Activated CD8-positive, alpha-beta memory T cell treated with anti-CD3 and anti-CD28 coated beads, Interleukin-2, amount 10 ng/mL, durations not matched to agents 7 days and 5 days (primary cell): ENCODE measurements at places on chromosomes 2 and 18. TPM values are rescaled to one million over a fixed set of nuclear protein-coding genes. Genes with fewer than 3 reads are reported as not detected.

GRCh38 chr2:95277246-95277906 is 3.1 kb downstream of the PROM2 start:
- no peak for DNase-seq
- no peaks in the 10 kb centered on the region for H3K27me3 ChIP-seq
- no peaks in the 10 kb centered on the region for H3K4me1 ChIP-seq
- no peaks in the 10 kb centered on the region for H3K36me3 ChIP-seq
- H3K27ac ChIP-seq: no peak overlapping the region
- no peak overlapping the region for H3K4me3 ChIP-seq

GRCh38 chr18:11147371-11147951 is 1.9 kb downstream of the PIEZO2 start:
- H3K27ac ChIP-seq: no peak overlapping the region
- no peak for DNase-seq
- H3K36me3 ChIP-seq: no peaks in the 10 kb centered on the region

DNA sequence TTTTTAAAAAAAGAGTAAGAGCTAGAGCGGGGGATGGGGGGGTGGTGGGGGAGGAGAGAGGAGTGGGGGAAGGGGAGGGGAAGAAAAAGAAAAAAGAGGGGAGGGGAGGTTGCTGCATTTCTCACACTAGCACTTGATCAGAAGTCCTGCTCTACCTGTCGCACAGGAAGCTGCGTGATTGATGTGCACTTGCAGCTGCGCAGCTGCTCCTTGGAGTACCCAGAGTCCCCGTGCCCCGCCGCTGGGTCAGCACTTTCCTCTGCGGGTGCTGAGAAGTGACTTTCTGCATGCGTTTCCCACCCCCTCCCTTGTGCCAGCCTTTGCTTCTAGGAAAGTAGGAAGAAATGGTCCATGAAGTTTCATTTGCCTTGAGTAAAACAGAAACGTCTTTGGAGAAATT is 297.3 kb downstream of the ETAA1 start:
- no peaks in the 10 kb centered on the region for H3K36me3 ChIP-seq
- H3K4me1 ChIP-seq: no peaks in the 10 kb centered on the region

DNA sequence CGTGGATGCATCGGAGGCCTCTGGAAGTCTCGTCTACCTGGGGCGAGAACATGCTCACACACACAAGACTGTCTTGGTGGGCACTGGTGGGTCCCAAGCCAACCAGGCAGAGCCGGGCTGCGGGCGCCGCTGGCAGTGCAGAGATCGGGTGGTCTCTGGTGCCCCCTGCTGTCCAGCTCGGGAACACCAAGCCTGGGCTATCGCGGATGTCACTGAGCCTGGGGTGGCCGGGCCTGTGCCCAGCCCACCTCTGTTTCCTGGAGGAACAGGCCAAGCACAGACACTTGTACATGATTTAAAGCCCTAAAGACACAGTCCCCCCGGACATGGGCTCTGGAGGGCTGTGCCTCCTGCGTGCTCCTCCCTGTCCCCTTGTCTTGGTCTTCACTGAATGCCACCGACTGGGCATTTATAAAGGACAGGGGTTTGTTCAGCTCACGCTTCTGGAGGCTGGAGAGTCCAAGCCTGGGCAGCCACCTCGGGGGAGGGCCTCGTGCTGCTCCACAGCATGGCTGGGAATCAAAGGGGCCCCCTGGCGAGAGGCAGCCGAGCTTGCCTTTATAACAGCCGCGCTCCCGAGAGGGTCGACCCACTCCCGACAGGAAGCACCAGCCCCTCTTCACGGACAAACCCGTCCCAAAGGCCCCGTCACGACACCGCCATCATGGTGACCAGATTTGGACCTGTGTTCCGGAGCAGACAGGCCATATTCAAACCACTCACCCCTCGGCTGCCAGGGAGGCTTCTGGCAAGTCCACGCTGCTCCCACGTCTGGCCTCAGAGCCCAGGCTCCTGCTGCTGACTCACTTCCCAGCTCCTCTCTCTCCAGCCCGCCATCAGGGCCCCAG is 3.6 kb upstream of the OTOS start:
- no peak overlapping the region for H3K4me3 ChIP-seq
- H3K4me1 ChIP-seq: no peaks in the 10 kb centered on the region
- H3K27ac ChIP-seq: no peak overlapping the region
- peaks cover 5% of the 10 kb centered on the region for H3K27me3 ChIP-seq
- no peaks in the 10 kb centered on the region for H3K36me3 ChIP-seq

DNA sequence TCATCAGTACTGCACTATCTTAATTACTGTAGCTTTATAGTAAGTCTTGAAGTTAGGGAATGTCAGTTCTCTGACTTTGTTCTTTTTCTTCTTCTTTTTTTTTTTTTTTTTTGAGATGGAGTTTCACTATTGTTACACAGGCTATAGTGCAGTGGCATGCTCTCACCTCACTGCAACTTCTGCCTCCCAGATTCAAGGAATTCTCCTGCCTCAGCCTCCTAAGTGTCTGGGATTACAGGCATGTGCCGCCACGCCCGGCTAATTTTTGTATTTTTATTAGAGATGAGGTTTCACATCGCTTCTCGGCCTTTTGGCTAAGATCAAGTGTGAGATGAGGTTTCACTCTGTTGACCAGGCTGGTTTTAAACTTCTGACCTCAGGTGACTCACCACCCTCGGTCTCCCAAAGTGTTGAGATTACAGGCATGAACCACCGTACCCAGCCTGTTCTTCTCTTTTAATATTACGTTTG is 41.9 kb upstream of the TANC1 start:
- no peak overlapping the region for H3K27ac ChIP-seq
- DNase-seq: no peak
- no peak overlapping the region for H3K4me3 ChIP-seq
- H3K4me1 ChIP-seq: peaks cover 8% of the 10 kb centered on the region
- H3K36me3 ChIP-seq: no peaks in the 10 kb centered on the region

The RGPD3 gene
- not detected for total RNA-seq

The CD207 gene
- total RNA-seq: not detected

DNA sequence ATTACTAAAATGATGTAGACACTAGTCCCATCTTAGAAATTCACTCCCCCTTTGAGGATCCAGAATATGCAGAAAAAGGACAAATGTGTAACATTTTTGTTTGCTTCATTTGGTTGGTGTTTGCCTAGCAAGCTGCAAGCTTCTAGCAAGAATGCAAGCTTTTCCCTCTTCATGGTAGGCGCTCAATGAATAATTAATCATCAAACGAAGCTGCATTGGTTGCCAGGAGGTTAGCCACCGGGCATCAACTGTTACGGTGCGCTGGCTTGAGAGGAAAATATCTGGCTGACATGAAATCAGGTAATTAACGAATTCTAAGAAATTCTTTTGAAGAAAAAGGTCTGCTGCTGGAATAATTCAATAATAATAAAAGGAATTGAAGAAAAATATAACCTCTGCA is 341.0 kb upstream of the KYNU start:
- no peaks in the 10 kb centered on the region for H3K36me3 ChIP-seq
- DNase-seq: no peak
- H3K4me3 ChIP-seq: no peak overlapping the region
- no peaks in the 10 kb centered on the region for H3K4me1 ChIP-seq

DNA sequence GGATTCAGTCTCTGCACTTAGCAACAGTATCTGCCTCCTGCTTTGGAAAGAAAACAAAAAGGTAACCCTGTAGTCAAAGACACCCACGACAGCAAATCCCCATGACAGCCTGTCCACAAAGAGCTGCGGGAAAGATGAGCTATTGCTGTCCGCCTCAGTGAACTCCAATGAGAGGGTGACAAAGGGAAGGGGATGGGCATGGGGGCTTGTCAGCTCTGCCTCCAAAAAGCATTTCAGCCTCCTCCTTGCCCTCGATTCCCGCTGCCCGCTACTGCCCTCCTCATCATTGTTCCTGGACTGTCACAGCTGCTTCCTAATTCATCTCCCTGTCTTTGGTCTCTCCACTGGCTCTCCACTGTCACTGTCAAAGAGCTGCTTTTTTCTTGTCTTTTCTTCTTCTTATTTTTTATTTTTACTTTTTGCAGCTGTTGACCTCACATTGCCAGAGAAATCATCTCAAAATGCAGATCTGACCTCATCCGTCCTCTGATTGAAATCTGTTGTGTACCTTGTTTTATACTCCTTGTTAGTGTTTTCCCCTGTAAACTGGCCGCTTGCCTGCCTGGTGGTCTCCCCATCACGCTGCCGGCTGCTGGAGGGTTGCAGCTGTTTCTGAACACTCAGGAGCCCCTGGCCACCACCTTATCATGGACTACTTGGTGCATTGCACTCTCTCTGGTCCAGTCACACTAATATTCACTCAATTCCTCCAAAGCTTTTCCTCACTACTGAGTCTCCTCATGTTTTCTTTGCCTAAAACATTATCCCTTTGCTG is 7.9 kb upstream of the E2F6 start:
- DNase-seq: no peak
- H3K36me3 ChIP-seq: peaks cover 2% of the 10 kb centered on the region
- no peak overlapping the region for H3K27ac ChIP-seq
- H3K4me1 ChIP-seq: no peaks in the 10 kb centered on the region
- no peak overlapping the region for H3K4me3 ChIP-seq
- peaks cover 2% of the 10 kb centered on the region for H3K27me3 ChIP-seq

DNA sequence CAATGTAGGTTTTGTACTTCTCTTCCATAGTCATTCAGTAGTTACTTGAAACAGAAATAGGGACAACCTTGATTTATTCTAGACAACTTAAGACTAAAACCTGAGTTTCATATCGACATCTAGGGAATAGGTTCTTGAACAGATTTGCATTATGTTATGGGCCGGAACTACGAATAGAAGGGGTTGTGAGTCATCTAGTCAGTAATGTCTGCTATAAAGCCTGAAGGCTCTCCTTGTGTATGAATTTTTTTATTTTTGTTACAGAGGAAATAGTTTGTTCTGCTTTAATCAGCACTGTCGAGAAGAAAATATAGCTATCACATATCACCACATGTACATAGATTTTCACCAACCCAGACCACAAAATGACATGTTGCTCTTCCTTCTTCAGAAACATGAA is 17.3 kb upstream of the TRIM43 start:
- DNase-seq: no peak
- H3K4me3 ChIP-seq: no peak overlapping the region
- no peaks in the 10 kb centered on the region for H3K36me3 ChIP-seq
- H3K27me3 ChIP-seq: peaks cover 51% of the 10 kb centered on the region
- no peaks in the 10 kb centered on the region for H3K4me1 ChIP-seq
- no peak overlapping the region for H3K27ac ChIP-seq

DNA sequence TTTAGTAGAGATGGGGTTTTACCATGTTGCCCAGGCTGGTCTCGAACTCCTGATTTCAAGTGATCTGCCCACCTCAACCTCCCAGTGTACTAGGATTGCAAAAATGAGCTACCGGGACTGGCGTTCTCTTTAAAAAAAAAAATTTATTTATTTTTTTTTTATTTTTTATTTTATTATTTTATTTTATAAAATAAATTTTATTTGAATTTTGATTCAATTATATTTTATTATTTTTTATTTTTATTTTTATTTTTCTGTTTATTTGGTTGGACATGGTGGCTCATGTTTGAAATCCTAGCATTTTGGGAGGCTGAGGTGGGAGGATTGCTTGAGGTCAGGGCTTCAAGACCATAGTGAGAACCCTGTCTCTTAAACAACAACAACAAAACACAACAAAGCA is 32.5 kb downstream of the EEF1B2 start:
- H3K36me3 ChIP-seq: no peaks in the 10 kb centered on the region
- H3K27me3 ChIP-seq: peaks cover 37% of the 10 kb centered on the region
- no peak overlapping the region for H3K4me3 ChIP-seq
- H3K4me1 ChIP-seq: no peaks in the 10 kb centered on the region
- no peak overlapping the region for H3K27ac ChIP-seq
- DNase-seq: no peak

- DNase-seq: no peak
- H3K4me1 ChIP-seq: peaks cover 8% of the 10 kb centered on the region
- H3K4me3 ChIP-seq: no peak overlapping the region
- H3K27me3 ChIP-seq: peaks cover 3% of the 10 kb centered on the region
- no peaks in the 10 kb centered on the region for H3K36me3 ChIP-seq
Measured at GRCh38 chr2:42510608-42511243, 16.9 kb upstream of the KCNG3 start.

GRCh38 chr2:85601771-85602475 is 575 bp downstream of the TMEM150A start:
- peaks cover 2% of the 10 kb centered on the region for H3K27me3 ChIP-seq
- H3K4me1 ChIP-seq: peaks cover 25% of the 10 kb centered on the region
- no peak overlapping the region for H3K27ac ChIP-seq
- peaks cover 5% of the 10 kb centered on the region for H3K36me3 ChIP-seq
- H3K4me3 ChIP-seq: peak overlapping the region; percentile 68
